ENCODE measurements at places on chromosomes 7 and 10. TPM values are rescaled to one million over a fixed set of nuclear protein-coding genes. Genes with fewer than 3 reads are reported as not detected.

SPDYE5 gene
- not detected for total RNA-seq

ZNF488 gene
- total RNA-seq = not detected

OR2A7 gene
- 2.0 TPM for total RNA-seq

CALHM1 gene
- not detected for total RNA-seq

DNA sequence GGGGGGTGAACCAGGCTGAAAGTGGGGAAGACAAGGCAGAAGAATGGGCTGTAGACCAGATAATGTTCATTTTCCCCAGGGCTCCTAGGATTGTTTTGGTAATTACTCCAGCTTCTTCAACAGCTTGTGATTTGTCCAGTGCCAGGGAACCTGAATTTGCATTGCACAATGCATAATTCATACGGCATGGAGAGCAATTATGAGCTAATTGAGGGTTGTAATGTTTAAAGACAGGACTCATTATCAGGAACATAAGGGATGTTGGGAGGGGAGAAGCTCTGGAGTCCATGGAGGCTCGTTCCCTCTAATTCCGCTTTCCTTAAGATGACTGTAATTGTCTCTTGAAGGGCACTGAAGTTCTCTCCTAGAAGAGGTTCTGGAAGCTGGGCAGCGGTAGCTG is 405.0 kb upstream of the ZMIZ1 start:
- DNase-seq = no peak

DNA sequence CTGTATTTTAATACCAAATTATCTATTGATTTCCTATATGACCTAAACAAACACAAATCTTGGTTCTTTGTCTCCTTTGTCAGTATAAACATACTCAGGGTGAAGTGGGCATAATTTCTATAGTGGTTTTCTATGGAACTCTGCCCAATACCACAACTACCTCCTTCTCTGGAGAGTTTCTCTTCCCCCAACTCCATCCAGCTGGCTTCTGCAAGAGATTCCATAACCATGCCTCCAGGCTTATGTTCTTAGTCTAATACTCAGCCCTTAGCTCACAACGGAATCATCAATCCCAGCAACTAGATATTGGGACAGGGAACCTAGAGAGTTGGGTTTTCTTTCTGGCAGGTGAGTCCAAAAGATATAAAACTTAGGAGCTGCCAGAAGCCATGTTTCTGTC is 127.3 kb downstream of the TRIL start:
- no peak for DNase-seq

GRCh38 chr10:126673565-126673964 is 3.1 kb upstream of the C10orf90 start:
- DNase-seq = no peak

GRCh38 chr10:115091161-115091560 is 2.0 kb upstream of the ATRNL1 start:
- no peak for DNase-seq

DNA sequence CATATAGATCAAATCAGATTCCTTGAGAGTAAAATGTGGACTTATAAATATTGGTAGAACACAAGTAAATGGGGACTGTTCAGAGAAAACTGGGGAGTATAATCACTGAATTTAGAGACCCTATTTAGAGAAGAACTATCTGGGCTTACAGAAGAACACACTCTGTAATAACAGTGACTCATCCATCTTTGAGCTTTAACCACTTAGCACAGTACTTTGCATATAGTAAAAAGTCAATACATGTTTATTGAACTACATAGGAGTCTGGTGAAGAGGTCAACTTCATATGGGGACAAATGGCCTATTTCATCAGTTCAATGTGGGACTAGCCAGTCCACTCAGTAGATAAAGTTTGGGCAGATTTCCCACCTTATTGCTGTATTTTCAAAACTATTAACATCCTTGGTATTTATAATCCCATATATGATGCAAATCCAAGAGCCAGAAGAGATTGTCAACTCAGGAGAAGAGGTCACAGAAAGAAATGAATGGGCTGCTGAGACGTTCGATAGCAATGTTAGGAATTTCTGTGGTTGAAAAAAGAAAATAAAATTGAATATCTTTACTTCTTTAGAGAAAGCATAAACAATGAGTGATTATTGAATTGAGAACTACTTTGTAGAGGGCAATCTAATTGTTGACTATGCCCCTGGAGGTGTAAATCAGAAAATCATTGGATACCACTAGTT is 119.3 kb upstream of the CACNA2D1 start:
- DNase-seq = no peak

- DNase-seq = no peak
Measured at GRCh38 chr10:88241501-88241900, 341.6 kb downstream of the RNLS start.

Measured in thoracic aorta (tissue), 2 donors.